HuH-7 (cell line): ENCODE measurements at places on chromosomes 16 and 17.

DNA sequence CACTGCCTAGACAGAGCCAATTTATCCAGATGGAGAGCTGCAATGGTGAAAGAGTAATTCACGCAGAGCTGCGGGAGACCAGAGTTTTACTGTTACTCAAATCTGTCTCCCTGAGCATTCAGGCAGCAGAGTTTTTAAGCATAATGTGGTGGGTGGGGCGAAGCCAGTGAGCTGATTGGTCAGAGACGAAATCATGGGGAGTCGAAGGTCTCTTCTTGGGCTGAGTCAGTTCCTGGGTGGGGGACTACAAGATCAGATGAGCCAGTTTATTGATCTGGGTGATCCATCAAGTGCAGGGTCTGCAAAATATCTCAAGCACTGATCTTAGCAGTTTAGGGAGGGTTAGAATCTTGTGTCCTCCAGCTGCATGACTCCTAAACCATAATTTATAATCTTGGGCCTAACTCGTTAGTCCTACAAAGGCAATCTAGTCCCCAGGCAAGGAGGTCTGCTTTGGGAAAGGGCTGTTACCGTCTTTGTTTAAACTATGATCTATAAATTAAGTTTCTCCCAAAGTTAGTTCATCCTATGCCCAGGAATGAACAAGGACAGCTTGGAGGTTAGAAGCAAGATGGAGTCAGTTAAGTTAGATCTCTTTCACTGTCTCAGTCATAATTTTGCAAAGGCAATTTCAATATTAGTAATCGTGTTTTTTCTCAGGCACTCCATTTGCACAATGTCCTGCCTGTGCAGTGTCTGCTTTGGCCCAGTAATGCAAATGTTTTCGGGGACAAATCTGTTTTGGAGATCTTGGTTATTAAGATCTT is 27.0 kb downstream of the PIGL start:
- DNase-seq = no peak

DNA sequence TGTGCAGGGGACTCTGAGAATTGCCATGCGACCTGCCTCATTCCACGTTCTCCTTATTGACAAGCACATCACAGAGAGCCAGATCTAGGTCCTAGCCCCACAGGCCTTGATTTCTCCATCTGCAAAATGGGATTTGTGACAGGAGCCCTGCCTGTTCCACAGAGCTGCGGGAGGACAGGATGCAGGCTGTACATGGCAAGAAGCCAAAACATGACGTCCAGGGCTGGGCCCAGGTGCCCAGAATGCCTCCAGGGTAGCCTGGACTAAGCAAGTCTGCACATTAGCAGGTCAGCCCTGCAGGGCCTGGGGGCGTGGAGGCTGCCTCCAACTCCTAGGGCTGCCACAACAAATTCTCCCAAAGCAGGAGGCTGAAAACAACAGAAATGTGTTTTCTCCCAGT is 235.7 kb upstream of the SDK2 start:
- DNase-seq = no peak

DNA sequence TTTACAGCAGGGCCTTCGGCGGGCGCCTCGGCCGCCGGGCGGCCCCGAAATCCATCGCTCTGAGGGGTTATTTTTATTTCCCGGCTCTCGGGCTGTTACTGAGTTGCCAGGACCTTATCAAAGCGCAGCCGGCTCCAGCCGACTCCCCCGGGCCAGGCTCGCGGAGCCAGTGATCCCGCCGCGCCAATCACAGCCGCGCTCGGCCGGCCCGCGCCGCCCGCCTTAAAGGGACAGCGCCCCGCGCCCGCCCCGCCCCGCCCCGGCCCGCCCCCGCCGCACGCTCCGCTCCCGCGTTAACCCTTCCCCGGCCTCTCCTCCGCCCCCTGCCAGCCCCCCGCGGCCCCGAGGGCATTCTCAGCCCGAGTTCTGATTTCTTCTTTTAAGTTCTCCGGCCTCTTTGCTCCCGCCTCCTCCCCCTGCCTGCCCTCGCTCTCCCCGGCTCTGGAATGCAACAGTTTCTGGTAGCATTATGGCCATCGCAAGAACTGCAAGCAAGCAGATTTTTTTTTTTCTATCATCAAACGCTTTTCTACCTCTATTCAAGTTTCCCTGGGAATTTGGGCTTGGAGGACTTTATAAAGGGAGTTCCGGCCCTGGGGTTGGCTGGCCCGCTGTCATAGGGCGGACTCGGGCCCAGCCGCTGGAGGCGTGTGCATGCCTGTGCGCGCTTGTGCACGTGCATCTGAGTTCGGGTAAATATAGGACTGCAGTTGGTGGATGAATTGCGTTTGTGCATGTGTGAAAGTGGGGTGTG is at the start of gene AXIN2:
Gene AXIN2, minus strand, starts transcription at position 197 of the 754 bp plus-strand sequence. CDS start 3,028 bp downstream, outside the sequence.
- peak; percentile 99 for DNase-seq

GRCh38 chr16:30585022-30585399 is 486 bp downstream of the ZNF785 start:
- DNase-seq = no peak

- no peak for DNase-seq
Measured at GRCh38 chr17:4319221-4319620, 47.3 kb downstream of the UBE2G1 start.

- peak; percentile 68 for DNase-seq
Measured at GRCh38 chr16:17578981-17579874, 108.5 kb upstream of the XYLT1 start.

- DNase-seq = no peak
Measured at GRCh38 chr16:77822661-77823060, 34.3 kb downstream of the VAT1L start.

DNA sequence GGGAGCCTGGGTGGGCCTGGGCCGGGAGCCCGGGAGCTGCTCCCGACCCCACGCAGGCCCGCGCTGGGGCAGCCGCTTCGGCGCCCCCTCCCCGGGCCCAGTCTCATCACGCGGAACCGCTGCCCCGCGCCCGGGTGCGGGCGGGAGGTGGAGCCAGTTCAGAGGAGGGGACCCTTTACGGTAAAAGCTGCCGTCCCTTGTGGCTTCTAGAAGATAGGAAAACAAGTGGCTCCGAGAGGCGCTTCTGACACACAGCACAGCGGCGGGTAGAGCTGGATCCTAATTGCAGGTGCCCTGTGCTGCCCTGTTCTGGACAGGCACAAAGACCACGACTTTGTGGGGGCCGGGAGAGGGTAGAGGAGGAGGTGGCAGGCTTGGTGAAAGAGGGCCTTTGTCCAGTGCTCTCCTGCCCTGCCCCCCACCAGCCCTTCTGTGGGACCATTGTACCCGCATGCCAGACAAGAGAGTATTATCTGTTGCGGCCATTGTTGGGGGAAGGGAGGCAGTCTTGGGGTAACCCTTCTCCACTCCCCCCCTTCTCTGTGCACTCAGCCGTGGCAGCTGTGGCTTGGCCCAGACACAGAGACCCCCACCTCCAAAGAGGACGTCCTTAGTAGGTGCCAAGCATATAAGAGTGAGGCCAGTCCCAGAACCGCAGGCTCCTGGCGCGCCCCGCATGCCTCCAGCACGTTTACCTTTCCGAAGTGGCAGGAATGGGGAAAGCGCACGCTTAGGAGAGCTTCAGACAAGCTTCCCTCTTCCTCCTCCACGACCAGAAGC is 736 bp downstream of the CNP start:
- no peak for DNase-seq

- peak; percentile 67 for DNase-seq
Measured at GRCh38 chr17:83067718-83068261, 11.6 kb upstream of the METRNL start.

DNA sequence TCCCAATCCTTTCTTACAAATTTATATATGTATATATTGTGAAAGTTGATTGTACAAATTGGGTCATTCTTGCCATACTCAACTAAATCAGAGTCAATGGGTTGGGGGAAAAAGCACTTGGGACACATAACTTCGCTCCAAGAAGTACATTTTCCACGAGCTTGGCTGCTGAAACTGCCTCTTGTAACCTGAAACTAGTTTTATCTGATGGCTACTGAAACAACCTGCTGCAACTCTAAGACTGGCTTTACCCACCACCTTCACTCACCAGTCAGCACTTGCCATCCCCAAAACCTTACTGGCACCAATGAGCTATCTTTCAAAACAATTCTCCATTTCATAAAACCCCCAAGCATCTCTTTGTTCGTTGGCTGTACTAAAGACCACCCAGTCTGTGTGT is 14.5 kb upstream of the MYCBPAP start:
- no peak for DNase-seq

GRCh38 chr17:6064868-6065267 is 5.3 kb upstream of the WSCD1 start:
- DNase-seq = no peak

GRCh38 chr17:32264823-32265191 is 825 bp upstream of the RHBDL3 start:
- DNase-seq = no peak

DNA sequence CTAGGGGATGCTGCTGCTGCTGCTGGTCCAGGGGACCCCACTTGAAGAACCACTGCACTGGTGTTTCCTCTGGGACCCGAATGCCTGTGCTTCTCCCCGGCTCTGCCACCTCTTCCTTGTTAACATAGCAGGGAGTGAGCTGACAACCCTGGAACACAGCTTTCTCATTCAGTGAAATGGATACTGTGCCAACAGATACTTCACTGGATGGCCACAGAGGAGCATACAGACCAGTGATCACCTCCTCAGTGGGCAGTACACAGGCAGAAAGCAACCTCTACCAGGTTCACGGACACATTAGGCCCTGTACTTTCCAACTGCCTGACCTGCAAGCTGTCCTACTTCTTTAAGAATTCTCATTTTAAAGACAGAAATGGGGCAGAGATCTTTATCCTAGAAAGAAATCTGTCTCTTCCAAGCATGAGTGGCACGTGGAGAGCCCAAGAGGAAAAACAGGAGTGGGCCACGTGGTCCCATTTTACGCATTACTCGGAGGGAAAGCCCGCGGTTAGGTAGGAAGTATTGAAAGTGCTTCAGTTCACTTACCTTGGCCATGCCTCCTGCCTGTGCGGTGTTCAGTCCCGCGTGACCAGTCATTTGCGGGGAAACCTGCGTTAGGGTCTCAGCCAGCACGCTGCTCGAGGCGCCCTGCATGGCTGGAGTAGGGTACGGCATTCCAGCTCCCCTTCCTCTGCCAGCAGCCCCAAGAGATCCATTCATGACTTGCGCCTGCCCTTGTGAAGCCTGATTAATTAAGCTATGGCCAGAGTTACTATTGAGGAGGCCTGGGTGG is 30.6 kb downstream of the CREBBP start:
- DNase-seq = no peak

DNA sequence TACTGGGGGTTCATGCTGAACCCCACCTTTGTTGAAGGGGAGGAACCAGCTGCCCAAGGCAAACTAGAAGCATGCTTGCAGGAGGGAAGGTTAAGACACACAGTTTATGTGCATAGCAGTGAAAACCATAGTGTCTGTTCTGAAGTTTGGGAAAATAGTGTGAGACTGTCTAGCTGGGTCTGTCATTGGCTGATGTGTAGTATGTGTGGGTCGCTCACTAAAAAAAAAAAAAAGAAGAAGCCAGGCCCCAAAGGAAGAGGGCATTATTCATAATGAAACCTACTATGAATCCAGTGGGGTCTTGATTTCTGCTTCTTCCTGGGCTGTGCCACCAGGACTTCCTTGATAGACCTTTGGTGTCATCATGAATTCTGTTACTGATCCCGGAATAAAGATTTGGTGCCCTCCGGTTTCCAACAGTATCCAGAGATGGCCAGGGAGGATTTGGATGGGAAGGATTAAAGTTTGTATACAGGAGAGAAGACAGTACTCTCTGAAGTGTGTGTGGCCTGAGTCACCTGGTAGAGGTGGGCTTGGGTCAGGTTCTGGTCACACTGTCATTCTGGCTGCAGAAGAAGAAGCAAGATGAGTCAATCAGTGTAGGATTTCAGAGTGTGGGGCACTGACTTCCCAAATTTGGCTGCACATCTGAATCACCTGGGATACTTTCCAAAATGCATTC is 220.3 kb downstream of the PRKCA start:
- no peak for DNase-seq

DNA sequence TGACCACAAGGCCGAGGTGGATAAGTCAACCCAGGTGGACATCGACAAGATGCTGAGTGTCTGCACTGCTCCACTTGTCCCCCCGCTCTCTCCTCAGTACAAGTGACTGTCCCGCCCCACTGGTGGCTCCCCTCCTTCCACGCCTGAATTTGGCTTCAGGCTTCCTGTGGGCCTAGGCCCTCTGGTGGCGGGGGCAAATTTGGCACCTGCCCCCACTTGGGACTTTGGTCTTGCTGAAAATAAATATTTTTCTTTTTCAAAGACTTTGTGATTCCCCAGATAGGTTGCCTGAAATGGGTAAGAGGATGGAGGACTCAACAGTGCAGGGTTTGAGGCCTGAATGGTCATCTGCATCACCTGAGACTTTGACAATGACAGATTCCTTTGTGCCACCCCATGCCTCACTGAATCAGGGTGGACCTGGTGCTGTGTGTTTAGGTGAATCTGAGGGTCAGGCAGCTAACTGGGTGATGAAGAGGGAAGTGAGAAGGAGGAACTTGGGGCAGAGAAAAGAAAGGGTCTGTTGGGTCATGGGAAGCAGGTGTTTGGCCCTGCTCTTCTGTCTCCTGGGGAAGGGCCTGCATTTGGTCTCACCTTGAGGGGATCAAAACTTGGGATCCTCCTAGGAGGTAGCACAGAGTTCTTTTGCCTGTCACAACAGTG is 2.0 kb downstream of the C16orf86 start:
- DNase-seq = no peak

DNA sequence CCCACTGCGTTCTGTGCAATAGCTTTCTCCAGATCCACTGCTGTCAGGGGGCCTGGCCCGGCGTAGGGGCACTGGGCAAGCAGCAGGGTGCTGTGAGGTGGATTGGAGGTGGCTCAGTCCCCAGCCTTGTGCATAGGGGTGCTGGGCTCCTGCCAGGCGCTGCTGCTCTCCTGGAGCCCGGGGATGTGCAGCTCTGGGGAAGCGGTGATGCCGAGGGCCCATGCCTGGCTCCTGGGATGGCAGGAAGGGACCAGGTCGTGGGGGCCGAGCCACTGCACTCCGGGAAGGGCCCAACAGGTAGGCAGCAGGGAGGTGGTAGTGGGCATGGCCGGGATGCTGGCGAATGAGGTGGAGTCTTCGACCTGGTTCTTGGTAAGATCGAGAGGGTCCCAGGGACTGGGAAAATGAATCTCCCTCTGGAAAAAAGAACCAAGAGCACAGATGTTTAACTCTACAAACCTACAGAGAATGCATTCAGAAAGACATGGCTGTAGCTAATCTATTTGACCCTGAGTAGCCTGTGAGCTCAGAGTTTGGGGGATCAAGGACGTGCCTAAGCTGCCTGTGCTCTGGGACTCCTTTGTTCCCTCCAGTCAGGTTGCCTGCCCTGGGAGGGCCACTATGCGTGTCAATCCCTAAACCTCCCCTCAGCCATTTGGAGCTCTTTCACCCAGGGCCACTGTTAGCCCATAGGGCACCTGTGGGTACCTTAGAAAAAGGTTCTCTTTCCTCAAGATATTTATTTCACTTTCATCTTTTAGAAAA is 6.6 kb upstream of the SUPT4H1 start:
- no peak for DNase-seq

- DNase-seq = peak; percentile 10
Measured at GRCh38 chr17:56499799-56500388, 93.6 kb upstream of the NOG start.

GRCh38 chr17:9703781-9704082 is 58.4 kb downstream of the USP43 start:
- no peak for DNase-seq
